CD4-positive, alpha-beta T cell treated with Interleukin-4 for 1 hour (primary cell): ENCODE measurements at places on chromosomes 7 and 10.

DNA sequence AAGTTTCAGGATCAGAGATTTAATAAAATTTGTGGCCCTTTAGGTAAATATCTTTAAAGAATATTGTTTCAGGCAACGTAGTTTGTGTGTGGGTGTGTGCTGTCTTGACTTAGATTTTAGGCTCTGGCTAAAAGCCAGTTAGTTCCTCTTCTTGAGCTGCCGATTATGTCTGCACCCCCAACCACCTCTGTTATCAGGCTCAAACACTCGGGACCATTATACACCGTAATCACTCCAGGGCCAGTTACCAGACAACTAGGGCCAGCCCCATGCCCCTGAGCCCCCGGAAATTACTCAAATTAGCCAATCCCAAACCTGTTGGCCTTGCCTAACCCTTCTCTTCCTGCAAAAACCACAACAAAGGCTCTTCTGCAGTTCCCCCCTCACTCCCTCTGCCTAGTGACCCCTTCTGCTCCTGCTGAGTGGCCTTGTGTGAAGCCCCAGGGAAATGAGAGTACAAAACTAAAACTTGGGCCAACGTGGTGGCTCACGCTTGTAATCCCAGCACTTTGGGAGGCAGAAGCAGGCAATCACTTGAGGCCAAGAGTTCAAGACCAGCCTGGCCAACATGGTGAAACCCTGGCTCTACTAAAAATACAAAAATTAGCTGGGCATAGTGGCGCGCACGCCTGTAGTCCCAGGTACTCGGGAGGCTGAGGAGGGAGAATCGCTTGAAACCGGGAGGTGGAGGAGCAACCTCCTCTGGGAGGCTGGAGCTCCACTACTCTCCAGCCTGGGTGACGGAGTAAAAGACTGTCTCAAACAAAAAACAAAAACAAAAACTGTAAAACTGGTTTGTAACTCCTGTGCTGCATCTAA lies 9.2 kb upstream of the HNRNPF start:
- peak; percentile 77 for DNase-seq

DNA sequence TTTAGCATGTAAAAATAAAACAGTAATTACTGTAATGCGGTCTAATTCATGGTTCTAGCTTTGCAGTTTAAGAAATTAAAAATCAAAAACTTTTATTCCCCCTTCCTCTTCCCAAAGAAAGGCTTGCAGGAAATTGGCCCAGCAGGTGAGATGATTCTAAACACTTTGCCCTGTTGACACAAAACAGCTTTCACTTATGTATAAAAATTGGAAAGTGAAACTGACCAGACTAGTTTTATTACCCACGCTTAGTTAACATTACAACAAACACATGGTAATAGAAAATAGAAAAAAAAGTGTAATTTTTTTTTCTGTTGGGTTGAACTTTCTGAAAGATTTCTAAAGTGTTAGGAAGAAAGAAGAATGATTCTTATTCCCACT lies 1.2 kb upstream of the CCDC6 start:
- no peak for DNase-seq

DNA sequence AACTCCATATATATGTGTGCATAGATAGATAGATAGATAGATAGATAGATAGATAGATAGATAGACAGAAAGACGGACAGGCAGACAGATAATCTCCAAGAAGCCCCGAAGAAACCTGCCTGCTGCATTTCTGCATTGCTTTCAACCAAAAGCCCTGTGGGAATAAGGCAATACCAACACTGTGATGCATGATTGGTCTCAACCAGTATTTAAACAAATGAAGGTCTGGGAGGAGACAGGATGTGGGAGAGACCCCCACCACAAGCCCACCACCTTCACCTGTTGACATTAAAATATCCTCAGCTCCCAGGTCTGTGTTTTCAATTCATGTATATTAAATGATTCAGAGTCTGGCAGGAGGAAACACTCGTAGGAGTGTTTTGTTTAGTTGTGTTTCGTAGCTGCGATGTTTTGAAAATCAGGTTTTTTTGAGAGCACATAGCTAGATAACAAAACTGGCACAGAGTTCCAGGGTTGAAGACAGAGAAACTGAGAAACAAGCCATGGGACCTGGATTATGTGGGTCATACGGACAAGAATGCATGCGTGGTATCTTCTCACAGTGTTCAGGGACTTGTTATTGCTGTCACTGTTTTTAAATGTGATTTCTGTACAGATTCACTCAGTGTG lies 200.7 kb upstream of the AHR start:
- no peak for DNase-seq

DNA sequence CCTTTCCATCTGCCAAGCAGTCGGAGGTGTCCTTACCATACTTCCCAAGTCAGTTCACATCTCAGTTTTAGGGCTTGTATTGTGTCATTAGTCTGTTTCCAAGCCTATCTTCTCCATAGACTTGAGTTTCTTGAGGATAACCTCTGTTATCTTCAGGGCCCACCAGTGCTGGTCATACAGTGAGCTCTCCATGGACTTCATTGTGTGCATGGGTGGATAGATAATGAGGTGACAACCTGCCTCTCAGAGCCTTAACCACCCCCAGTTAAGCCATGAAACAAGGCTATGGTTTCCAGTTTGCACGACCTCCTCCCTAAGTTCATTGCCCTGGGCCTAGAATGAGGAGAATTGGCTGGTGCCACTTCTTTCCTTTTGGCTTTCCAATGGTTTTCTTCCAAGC lies 38.5 kb upstream of the WAC start:
- DNase-seq = no peak

DNA sequence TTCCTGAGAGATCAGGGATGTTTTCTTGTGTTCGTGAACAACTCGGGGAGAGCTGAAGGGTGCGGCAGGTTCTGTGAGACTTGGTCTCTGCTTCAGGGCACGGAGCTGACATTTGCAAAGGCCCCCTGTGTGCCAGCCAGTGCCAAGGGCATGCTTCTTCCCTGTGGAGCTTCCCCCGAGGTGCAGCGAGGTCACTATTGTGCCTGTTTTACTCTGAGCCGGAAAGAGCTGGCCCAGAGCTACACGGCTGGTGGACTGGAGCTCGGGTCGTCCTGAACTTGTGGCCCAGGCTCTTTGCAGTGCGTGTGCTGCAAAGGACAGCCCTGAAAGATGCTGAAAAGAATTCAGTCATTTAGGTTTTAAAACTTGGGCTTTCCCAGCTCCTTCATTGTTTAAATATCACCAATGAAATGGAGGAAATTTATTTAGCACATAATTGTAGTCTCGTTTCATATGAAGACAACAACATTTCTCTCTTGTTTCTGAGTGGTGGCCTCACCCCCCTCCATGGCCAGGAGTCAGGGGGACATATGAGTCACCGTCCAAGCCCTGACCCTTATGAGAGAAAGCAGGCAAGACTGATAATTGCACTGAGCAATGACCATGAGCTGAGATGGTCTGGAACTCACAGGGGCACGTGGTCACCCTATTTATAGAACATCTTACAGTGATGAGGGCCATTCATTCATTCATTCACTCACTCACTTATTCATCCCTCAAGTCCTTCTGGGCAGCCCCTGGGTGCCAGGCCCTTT lies 102.6 kb downstream of the PTPRE start:
- no peak for DNase-seq
